ENCODE measurements at places on chromosomes 13 and 19.
A peak's percentile ranks its signal among the peaks of the same experiment; 100 is the strongest.

GRCh38 chr19:4362831-4363545 lies 19.6 kb downstream of the MPND start:
- H3K4me1 ChIP-seq = no peaks in the 10 kb centered on the region
- peaks cover 13% of the 10 kb centered on the region for H3K36me3 ChIP-seq
- H3K27ac ChIP-seq = no peak overlapping the region
- DNase-seq = no peak
- H3K4me3 ChIP-seq = no peak overlapping the region
- no peaks in the 10 kb centered on the region for H3K27me3 ChIP-seq

GRCh38 chr13:76677043-76677442 lies 209.2 kb downstream of the KCTD12 start:
- peak; percentile 25 for DNase-seq
- no peaks in the 10 kb centered on the region for H3K36me3 ChIP-seq
- H3K27ac ChIP-seq = no peak overlapping the region
- H3K4me3 ChIP-seq = no peak overlapping the region

GRCh38 chr19:3683405-3684053 lies 16.7 kb downstream of the PIP5K1C start:
- no peaks in the 10 kb centered on the region for H3K27me3 ChIP-seq
- H3K4me1 ChIP-seq = peaks cover 6% of the 10 kb centered on the region
- peak overlapping the region; percentile 62 for H3K27ac ChIP-seq
- peak; percentile 60 for DNase-seq
- no peak overlapping the region for H3K4me3 ChIP-seq

DNA sequence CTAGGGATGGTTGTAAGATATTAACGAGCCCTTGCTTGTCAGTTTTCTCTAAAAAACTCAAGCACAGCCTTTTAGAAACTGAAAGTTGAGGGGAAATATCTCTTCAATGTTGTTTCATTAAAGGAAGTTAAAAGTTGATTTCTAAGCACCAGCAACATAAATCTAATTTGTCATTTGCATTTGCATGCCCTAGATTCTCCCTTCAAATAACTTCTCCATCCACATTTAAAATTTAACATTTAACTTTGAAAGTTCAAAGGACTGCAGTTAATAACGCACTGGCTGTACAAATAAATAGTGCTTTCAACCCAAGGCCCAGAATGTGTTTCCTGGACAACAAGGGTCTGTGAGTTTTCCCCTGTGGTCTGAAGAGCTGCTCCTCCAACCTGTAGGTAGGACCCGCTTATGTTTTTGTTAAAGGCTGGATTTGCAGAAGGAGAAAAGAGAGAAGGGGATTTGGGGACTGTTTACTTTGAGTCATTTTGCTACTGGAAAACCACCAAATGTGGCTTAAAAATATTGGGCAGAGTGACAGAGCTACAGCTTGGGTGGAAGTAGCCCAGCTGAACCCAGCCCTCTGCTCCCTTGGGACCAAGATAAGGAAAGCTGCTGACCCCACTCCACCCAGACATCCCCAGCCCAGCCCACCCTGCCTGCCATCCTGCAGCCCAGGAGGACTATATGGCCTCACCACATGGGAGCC lies 39.8 kb downstream of the TNFRSF19 start:
- no peaks in the 10 kb centered on the region for H3K27me3 ChIP-seq
- H3K4me3 ChIP-seq = no peak overlapping the region
- no peaks in the 10 kb centered on the region for H3K36me3 ChIP-seq
- no peak overlapping the region for H3K27ac ChIP-seq

- DNase-seq = peak; percentile 47
- H3K4me3 ChIP-seq = no peak overlapping the region
- H3K4me1 ChIP-seq = no peaks in the 10 kb centered on the region
- no peaks in the 10 kb centered on the region for H3K27me3 ChIP-seq
- no peak overlapping the region for H3K27ac ChIP-seq
- no peaks in the 10 kb centered on the region for H3K36me3 ChIP-seq
Observed at GRCh38 chr19:46753420-46754155, 7.3 kb upstream of the STRN4 start.

- H3K27me3 ChIP-seq = no peaks in the 10 kb centered on the region
- H3K27ac ChIP-seq = no peak overlapping the region
- DNase-seq = peak; percentile 64
- H3K36me3 ChIP-seq = peaks cover 8% of the 10 kb centered on the region
- H3K4me1 ChIP-seq = no peaks in the 10 kb centered on the region
Observed at GRCh38 chr19:19120308-19121231, 17.7 kb downstream of the TMEM161A start.

DNA sequence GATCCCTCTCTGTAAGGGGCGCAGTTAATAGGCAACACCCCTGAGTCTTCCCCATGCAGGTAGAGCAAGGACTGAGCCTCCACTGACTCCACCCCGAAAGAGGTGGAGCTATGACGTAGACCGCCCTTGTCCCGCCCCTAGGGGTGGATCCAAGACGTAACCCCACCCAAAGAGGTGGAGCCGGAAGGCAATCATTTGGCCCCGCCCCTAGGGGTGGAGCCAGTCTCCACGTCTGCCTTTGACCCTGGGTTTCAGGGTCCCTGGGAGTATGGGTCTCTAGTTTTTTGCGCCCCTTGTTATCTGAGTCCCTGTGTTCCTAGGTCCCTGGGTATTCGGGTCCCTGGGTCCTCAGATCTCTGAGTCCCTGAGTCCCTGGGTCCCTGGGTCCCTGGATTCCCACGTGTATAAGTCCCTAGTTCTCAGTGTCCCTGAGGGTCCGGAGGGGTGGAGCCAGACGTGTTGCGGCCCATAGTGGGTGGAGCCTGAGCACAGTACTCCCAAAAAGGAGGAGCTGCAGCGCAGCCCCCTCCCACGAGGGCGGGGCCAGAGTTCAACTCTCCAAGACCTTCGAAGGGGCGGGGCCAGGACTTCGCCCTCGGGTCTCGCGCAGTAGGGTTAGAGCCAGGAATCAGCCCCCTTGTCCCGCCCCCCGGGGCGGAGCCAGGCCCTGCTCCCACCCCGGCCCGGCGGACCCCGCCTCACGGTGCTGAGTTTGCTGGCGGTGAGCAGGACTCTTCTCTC lies 5.3 kb downstream of the DENND1C start:
- no peaks in the 10 kb centered on the region for H3K4me1 ChIP-seq
- H3K36me3 ChIP-seq = no peaks in the 10 kb centered on the region
- H3K4me3 ChIP-seq = no peak overlapping the region
- DNase-seq = peak; percentile 17

All from SJCRH30 (cell line).